Left lung (tissue), 14 donors: ENCODE measurements at places on chromosomes 2 and 18. TPM values are rescaled to one million over a fixed set of nuclear protein-coding genes. Genes with fewer than 3 reads are reported as not detected.

DNA sequence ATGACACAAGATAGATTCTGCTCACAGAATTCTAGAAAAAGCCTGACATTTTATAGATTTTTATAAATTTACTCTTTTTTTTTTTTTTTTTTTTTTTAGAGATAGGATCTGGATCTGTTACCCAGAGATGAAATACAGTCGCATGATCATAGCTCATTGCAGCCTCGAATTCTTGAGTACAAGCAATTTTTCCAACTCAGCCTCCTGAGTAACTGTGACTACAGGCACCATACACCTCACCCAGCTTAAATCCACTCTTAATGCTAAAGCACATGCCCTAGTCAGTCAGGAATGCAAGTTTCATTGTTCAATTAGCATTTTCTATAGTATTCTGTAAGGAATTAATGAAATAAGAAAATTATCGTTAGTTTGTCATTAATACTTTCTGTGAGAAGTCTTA, 32.1 kb upstream of the WDR75 start:
- no peak for DNase-seq

GRCh38 chr2:64352292-64352691, 101.7 kb upstream of the LGALSL start:
- DNase-seq, result no peak

DNA sequence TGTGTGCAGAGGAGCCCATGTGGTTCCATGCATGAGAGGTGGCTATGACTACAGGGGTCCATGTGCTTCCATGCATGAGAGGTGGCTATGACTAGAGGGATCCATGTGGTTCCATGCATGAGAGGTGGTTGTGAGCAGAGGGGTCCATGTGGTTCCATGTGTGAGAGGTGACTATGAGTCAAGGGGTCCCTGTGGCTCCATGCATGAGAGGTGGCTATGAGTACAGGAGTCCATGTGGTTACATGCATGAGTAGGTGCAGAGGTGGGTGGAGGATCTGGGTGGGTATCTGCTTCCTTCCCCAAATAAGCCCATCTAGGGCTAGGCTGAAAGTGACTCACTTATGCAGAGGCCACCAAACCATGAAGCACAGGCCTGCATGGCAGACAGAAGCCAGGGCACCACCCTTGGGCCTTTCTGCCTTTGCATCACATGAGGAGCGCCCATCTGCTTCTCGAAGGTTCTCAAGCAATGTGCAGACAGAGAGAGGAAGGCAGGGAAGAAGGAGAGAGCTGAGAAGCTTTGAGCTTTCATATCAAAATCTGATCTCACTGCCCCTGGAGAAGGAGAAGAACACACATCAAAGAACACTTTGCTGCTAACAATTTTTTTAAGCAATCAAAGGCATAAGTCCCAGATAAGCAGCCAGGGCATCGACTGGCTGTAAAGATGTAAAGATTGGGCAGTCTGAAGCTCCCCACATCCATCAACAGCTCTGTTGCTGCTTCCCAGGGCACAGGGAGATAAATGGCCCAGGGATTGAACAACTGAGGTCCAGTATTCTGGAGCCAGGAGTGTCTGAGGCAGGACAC, 137.6 kb downstream of the TNS1 start:
- no peak for DNase-seq

GLI2 gene
- 8.5 TPM for total RNA-seq

- DNase-seq, result peak; percentile 58
Measured at GRCh38 chr2:26706616-26707473, 14.3 kb downstream of the KCNK3 start.

NDUFV2 gene
- 138 TPM for total RNA-seq

- no peak for DNase-seq
Measured at GRCh38 chr18:79589601-79590091, 90.0 kb upstream of the CTDP1 start.
